ENCODE measurements at places on chromosomes 5 and 9.

- DNase-seq = no peak
Measured at GRCh38 chr9:9299134-9299533, 1313.7 kb downstream of the PTPRD start.

GRCh38 chr5:177132136-177133095, 1.2 kb upstream of the NSD1 start:
- no peak for DNase-seq

GRCh38 chr9:431701-432100, 217.0 kb downstream of the DOCK8 start:
- no peak for DNase-seq

- DNase-seq = no peak
Measured at GRCh38 chr9:97717866-97718265, 20.7 kb upstream of the XPA start.

DNA sequence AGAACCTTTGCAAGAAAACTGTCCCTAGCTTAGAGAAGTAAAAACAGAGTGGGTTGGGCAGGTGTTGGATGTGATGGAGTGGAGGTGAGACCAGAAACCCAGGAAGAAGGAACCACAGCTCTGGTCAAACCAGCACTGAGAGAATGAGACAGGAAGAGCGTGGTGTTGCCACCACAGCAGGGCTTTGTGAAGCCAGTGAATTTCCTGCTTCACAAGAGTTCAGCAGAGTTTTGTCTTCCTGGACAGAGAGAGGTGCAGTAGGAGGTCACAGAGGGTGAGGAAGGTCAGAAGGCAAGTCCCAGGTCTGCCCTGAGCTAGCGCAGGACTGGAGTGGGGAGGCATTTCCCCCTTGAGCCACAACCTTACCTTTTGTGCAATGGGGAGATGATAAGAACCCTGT, 2306.2 kb upstream of the ACO1 start:
- no peak for DNase-seq

Data from SHP77 treated with DMSO at 0.1 percent for 48 hours (cell line).